T-helper 2 cell (primary cell): ENCODE measurements at places on chromosomes 13 and 19.
A peak's percentile ranks its signal among the peaks of the same experiment; 100 is the strongest.

DNA sequence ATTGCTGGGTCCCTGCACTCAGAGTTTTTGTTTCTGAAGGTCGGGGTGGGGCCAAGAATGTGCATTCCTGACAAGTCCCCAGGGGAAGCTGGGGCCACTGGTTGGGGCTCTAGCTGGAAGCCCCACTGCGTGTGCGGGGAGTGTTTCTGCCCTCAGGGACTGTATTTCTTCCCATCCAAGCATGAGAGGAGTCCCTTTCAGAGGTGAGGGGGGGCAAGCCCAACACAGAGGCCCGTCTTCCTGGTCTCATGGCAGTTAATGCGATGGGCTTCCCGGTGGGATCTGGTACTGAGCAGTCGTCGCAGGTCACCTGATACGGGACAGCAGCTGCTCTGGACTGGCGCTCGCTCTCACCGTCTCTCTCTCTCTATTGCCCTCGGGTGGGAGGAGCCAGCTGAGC is 50.4 kb downstream of the GPR12 start:
- no peak for DNase-seq

GRCh38 chr13:79196366-79196765 is 209.7 kb downstream of the RBM26 start:
- DNase-seq = no peak

DNA sequence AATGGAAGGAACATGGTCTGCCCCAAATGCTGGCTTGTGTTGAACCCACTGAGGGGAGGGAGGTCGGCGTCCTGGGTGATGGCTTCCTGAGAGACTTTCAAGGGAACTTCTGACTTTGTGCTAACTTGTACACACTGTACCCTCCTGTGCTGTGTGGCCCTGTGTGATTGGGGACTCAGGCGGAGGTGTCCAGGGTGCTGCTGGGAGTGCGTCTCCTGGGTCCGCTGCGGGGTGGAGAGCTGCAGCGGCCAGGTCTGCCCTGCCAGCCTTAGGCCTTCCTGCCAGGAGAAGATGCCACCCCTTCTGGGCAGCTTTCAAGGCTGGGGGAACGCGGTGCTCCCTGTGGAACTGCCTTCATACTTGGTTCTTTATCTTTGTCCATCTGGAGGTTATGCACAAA is 170.1 kb downstream of the URI1 start:
- DNase-seq = no peak

DNA sequence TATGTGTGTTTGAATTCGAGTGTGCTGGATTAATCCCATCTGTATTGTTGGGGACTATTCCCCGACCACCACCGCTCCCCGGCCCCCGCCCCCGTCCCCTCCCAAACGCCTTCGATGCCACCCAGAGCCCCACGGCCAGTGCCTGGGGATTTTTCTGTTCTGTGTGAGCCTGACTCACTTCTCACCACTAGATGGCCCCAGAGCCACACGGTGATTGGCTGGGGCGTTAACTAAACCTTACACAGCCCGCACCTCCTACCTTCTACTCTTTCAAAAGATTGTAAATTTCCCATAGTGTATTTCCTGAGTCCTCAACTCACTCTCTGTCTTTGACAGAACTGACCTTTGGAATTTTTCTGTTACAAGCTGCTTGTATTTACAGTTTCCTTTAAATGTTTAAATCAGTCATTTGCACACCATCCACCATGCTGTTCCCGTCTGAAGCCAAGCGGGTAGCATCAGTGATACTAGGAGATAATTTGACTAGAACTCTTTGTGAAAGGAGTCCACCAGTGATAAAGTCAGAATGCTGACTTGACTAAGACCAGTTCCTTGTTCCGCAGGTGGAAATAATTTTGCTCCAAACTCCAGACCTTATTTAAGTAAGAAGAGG is 61.4 kb downstream of the RFX2 start:
- peak; percentile 70 for DNase-seq

GRCh38 chr13:37014609-37015008 is 14.0 kb downstream of the EXOSC8 start:
- no peak for DNase-seq

GRCh38 chr19:53909471-53910169 is 542 bp downstream of the CACNG7 start:
- no peak for DNase-seq

- DNase-seq = no peak
Observed at GRCh38 chr19:3565139-3565538, 7.6 kb upstream of the HMG20B start.
